ENCODE measurements at places on chromosomes 3 and 15. TPM values are rescaled to one million over a fixed set of nuclear protein-coding genes. Genes with fewer than 3 reads are reported as not detected.

The PDCD7 gene
- 9.2 TPM for total RNA-seq

The LIPH gene
- 6.9 TPM for total RNA-seq

The SQOR gene
- 61.4 TPM for total RNA-seq

The FBLN2 gene
- total RNA-seq = 323 TPM

The LRRC15 gene
- not detected for total RNA-seq

The CDHR4 gene
- not detected for total RNA-seq

The UBA7 gene
- 56.1 TPM for total RNA-seq

The ASB14 gene
- total RNA-seq = not detected

The SKOR1 gene
- not detected for total RNA-seq

The GABRB3 gene
- total RNA-seq = not detected

The VPS8 gene
- total RNA-seq = 24.9 TPM

The SEMA3F gene
- total RNA-seq = 75.0 TPM

The CCR8 gene
- total RNA-seq = not detected

The RLBP1 gene
- not detected for total RNA-seq

The OSBPL10 gene
- 169 TPM for total RNA-seq

The NPAP1 gene
- not detected for total RNA-seq

The PAQR5 gene
- 1.1 TPM for total RNA-seq
